ENCODE measurements at places on chromosomes 5 and 9.

- no peak for DNase-seq
Observed at GRCh38 chr9:129595311-129595741, 25.6 kb downstream of the C9orf50 start.

DNA sequence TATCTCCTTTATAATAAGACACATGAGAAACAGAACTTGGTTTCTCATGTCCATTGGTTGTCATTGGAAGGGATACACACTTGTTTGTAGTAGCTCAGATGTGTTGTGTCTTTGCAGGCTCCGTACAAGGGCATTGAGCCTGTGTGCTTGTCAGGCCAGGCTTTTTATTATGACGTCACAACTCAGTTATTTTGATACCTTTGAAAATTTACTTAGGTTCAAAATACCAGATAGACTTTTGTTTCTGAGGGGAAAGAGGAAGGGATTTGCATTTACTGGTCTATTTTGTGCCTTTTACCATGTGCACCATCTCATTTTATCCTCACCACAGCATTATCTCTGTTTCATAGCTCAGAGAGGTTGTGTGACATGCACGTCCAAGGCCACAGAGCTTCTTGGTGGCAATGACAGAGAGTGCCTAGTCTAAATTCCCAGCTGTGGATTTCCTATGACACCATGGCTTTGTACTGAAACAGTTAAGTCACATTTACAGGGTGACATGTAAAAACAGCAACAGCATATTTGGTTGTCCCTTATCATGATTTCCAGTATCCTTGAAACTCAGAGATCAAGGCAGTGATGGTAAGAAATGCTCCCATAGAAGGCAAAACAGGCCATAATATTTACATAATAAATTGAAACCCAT is 268.7 kb downstream of the AOPEP start:
- no peak for DNase-seq

- DNase-seq: no peak
Observed at GRCh38 chr9:132244582-132245455, 83.0 kb downstream of the NTNG2 start.

GRCh38 chr5:17305964-17306725 is 88.7 kb downstream of the BASP1 start:
- DNase-seq: no peak

DNA sequence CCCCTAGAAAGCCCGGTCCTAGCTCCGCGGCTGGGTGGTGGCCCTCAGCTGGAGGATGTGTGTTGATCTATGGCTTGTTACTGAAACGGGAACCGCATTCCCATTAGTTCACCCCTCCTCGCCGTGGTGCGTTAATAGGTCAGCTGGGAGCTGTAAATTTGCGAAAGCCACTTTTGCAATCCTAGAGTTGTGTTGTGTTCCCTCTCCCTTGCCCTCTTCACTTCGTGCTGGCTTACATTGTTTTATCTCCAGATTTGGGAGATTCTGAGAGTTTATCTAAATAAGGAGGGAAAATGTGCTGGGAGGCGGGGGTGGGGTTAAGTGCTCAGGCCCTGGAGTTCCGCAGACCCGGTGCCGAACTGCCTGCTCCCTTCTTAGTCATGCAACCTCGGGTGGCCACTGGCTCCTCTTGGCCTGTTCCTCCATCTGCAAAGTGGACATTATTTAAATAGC is 62.8 kb downstream of the HMCN2 start:
- no peak for DNase-seq

DNA sequence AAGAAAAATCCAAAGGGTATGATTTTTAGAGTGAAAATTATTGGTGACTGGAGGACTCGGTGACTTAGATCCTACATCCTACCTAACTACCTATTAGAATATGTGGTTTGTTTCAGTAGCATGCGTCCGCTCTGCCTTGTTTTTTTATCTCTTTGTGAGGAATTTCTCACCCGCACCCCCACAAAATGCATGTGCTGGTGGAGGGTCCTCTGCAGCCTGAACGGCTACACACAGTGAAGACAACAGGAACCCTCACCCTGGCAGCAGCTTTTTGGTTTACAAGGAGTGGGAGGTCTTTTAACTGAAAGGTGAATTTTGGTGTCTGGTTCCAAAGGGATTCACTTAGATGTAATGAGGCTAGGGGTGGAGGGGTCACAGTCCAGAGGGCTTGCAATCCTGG is 115.5 kb downstream of the GNA14 start:
- DNase-seq: no peak

GRCh38 chr5:122906768-122907167 is 61.4 kb downstream of the SNX24 start:
- DNase-seq: no peak

DNA sequence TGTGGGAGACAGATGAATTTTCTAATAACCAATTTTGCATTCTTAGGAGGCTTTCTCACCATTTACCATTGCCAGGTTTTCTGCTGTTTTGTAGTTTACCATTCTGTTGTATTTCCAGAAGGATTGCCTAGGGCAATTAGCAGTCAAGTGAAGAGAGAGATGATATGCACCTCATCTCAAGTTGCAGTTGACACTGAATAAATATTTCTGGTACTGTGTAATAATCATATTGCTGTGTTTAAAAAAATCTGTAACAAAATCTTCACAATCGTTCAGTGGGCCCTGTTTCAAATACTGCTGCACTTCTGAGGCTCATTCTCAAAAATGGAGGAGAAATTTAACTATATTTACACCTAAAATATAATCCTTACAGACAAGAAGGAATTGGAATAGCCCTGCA is 706.1 kb upstream of the PTPRD start:
- DNase-seq: no peak

GRCh38 chr5:97575322-97575721 is 392.3 kb upstream of the RIOK2 start:
- no peak for DNase-seq

- no peak for DNase-seq
Observed at GRCh38 chr9:117245175-117245829, 169.6 kb downstream of the ASTN2 start.

DNA sequence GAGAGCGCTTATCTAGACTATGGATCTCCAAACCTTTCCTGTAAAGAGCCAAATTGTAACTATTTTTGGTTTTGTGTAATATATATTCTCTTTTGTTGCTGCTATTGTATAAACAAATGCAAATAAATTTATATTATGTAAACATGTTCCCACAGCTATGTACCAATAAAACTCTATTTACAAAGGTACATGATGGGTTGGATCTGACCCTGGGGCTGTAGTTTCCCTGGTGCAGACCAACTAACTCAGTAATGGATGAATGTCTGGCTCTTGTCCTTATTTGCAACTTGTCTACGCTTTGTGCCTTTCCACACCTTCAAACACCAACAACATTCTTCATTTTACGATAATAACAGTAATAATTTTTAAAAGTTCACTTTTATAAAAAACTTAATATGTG is 27.5 kb upstream of the SPINK14 start:
- DNase-seq: no peak

DNA sequence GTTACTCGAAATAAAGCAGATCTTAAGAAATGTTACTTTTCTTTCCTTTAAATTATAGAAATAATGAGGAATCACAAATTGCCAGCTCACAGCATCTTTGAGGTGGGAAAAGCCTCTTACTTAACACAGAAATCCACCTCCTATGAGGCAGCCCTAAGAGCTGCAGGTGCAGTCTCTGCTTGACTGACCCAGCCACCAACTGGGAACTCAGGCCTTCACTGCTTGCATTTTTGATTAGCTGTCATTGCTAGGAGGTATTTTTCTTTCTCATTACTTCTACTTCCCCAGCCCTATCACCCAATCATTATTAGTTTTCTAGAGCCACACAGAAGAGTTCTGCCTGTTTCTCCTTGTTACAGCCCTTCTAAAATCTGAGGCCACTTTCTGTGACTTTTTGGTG is 416.5 kb upstream of the KLF4 start:
- DNase-seq: no peak

DNA sequence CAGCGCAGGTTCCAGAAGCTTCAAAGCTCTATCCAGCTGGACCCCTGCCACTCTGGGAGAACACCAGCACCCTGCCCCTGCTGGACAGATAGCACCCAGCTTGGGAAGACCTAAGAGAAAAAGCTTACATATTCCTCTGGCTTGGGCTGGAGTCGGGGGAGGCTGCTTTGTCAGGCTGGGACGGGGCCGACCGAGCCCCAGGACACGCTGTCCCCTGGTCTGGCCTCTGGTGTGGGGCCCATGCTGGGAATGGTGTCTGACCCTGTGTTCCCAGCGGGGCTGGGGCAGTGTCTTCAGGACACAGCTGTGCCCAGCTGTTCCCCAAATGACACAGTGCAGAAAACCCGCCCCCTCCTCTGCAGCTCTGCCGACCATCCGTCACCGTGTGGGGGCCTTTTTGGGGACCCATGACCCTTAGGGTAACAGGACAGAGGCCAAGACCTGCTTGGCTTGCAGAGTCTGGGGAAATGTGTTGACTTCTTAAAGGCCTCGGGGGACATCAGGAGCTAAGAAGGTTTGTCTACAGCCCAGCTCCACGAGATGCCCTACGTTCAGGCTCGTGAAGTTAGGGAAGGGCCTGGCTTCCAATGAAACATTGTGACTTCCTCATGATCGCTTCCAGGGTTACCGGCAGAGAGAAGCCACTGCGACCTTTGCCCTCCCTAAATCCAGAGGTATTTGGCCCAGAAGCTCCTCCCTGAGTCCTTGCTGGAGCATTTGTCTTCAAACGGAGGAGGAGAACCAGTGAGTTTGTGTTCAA is 20.4 kb upstream of the SLC2A6 start:
- no peak for DNase-seq

- DNase-seq: no peak
Observed at GRCh38 chr9:90778746-90779145, 22.9 kb upstream of the SYK start.

DNA sequence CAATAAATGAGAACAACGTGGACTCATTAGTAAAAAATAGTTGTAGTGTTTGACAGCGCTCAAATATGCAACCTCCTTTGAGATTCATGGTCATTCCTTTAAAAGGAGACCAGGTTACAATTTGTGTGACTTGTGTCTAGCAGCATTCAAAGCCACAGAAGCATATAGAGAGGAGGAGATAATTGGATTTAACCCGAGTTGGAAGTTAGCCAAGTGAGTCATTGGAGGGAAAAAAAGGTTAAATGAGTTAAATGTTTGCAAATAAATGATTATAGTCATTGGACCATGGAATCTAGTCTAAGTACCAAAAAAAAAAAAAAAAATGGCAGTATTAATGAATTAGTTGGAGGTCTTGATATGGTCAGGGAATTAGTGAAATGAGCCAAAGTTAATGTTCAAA is 90.9 kb downstream of the ITGA1 start:
- DNase-seq: no peak

All from C1 segment of cervical spinal cord (tissue), 14 donors.